CD4-positive, alpha-beta T cell treated with Interleukin-1 beta for 1 hour (primary cell): ENCODE measurements at places on chromosomes 2 and 18.

GRCh38 chr18:11042247-11042646 is 107.1 kb downstream of the PIEZO2 start:
- DNase-seq: no peak

DNA sequence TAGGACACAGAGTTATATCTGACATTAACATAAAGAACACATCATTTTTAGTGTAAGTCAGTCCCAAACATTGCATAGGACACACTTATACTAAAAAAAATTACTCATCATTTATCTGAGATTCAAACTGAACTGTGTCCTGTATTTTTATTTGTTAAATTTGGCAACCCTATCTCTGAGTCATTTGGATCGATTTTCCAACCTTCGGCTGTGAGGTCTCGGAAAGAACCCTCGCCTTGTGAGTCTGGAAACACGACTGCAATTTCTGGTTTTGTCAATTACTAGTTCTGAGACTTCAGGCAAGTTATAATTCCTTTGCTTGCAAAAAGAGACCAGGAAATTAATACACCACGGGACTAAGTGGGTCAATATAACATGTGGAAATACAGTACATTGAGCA is 14.0 kb downstream of the ATP8B1 start:
- DNase-seq: no peak

GRCh38 chr2:38065502-38066135 is 10.3 kb downstream of the CYP1B1 start:
- no peak for DNase-seq

DNA sequence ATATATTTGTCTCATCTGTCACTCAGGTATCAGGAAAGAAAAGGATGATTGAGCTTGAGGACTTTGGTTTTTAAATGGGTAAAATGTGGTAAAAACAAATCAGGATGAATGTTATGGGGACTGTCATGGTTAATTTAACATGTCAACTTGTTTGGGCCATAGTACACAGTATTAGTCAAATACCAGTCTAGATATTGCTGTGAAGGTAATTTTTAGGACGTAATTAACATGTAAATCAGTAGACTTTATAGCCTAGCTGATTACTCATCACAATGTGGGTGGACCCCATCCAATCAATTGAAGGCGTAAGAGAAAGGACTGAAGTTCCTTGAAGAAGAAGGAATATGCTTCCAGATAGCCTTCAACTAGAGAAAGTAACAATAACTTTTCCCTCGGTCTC is 275.7 kb upstream of the ZNF804A start:
- DNase-seq: no peak
